ENCODE measurements at places on chromosomes 16 and 17. TPM values are rescaled to one million over a fixed set of nuclear protein-coding genes. Genes with fewer than 3 reads are reported as not detected.
A peak's percentile ranks its signal among the peaks of the same experiment; 100 is the strongest.

GRCh38 chr17:38428643-38429371 lies 543 bp downstream of the ARHGAP23 start:
- DNase-seq = no peak
- no peak overlapping the region for H3K27ac ChIP-seq
- peak overlapping the region; percentile 45 for H3K4me3 ChIP-seq

- H3K4me3 ChIP-seq = no peak overlapping the region
- DNase-seq = no peak
- no peak overlapping the region for H3K27ac ChIP-seq
- no peaks in the 10 kb centered on the region for H3K27me3 ChIP-seq
Measured at GRCh38 chr16:7653746-7654461, 321.3 kb downstream of the RBFOX1 start.

DNA sequence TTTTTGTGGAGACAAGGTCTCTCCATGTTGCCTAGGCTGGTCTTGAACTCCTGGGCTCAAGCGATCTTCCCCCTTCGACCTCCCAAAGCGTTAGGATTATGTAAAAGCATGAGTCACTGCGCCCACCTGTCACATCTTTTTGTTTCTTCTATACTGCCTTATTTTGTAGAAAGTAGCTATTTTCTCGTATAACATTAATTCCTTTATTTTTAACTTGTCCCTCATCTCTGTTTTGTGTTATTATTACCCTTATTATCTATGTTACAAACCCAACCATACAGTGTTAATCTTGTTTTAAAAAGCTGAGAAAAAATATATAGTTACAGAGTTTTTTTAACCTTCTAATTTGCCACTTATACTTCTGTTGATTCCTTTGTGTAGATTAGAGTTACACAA lies 1.4 kb upstream of the TXNDC11 start:
- H3K27me3 ChIP-seq = no peaks in the 10 kb centered on the region
- H3K36me3 ChIP-seq = no peaks in the 10 kb centered on the region
- no peak overlapping the region for H3K4me3 ChIP-seq
- H3K4me1 ChIP-seq = peaks cover 37% of the 10 kb centered on the region
- DNase-seq = no peak
- H3K27ac ChIP-seq = no peak overlapping the region

- no peaks in the 10 kb centered on the region for H3K36me3 ChIP-seq
- H3K27ac ChIP-seq = no peak overlapping the region
- no peaks in the 10 kb centered on the region for H3K4me1 ChIP-seq
- no peak for DNase-seq
- no peaks in the 10 kb centered on the region for H3K27me3 ChIP-seq
- H3K4me3 ChIP-seq = no peak overlapping the region
Measured at GRCh38 chr16:74788108-74788507, 13.5 kb upstream of the FA2H start.

DNA sequence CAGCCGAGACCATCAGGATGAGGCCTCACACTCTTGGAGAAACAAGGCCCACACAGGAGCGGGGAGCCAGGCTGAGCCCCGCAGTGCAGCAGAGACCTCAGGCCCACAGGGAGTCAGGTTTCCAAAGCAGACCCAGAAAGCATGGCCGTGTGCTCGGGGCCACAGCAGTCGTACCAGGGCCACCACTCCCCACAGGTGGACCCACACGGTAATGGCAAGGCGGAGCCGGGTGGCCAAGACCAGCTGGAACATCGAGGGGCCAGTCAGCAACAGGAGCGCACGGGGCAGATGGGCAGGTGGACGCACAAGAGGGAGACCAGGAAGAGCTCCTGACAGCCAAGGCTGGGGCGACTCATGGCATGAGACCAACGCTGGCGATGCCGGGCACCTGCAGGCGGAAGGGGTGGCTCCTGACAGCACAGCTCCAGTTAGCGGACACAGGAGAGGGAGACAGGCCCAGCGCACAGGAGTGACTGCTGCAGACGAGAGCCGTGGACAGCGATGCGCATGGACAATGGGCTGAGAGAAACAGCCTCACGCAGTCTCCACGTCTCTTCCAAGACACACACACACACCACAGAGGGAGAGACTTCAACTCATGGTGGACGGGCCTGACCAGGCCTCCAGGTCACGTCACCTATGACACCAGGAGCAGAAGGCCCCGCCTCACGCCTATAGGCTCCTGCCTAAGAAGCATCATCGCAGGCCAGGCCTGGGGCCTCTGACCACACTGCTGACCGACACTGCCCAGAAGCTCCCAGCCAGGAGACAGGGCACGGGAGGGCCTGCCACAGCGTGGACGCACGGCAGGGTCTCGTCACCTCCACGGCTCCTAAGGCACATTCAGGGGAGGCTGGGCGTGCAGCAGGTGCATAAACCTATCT lies 58.6 kb downstream of the ZNF778 start:
- no peak overlapping the region for H3K27ac ChIP-seq
- H3K27me3 ChIP-seq = no peaks in the 10 kb centered on the region
- no peaks in the 10 kb centered on the region for H3K4me1 ChIP-seq
- no peak for DNase-seq
- no peak overlapping the region for H3K4me3 ChIP-seq
- peaks cover 35% of the 10 kb centered on the region for H3K36me3 ChIP-seq

DNA sequence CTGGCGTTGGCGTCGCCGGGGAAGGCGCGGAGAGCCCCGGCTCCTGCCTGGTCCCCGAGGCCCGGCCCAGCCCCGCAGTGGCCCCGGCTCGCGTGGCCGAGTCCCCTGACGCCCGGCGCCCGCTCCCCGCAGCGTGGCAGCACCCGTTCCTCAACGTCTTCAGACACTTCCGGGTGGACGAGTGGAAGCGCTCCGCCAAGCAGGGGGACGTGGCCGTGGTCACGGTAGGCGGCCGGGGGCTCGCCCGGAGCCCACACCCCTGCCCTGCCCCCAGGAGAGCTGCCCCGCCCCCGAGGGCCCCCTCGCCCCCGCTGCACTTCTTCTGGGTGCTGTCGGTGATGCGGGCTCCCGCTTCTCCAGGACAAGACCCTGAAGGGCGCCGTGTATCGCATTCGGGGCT lies 466 bp downstream of the WDR90 start:
- H3K4me3 ChIP-seq = no peak overlapping the region
- H3K27ac ChIP-seq = no peak overlapping the region
- H3K4me1 ChIP-seq = peaks cover 27% of the 10 kb centered on the region
- H3K27me3 ChIP-seq = no peaks in the 10 kb centered on the region

DNA sequence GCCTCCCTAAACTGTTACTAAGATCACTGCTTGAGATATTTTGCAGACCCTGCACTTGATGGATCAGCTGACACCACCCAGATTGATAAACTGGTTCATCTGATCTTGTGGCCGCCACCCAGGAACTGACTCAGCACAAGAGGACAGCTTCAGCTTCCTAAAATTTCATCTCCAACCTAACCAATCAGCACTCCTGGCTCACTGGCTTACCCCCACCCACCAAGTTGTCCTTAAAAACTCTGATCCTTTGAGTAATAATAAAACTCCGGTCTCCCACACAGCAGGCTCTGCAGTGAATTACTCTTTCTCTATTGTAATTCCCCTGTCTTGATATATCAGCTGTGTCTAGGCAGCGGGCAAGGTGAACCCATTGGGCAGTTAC lies 174.8 kb downstream of the UTP18 start:
- H3K27me3 ChIP-seq = no peaks in the 10 kb centered on the region
- peak; percentile 14 for DNase-seq
- H3K27ac ChIP-seq = no peak overlapping the region
- H3K36me3 ChIP-seq = no peaks in the 10 kb centered on the region
- H3K4me3 ChIP-seq = no peak overlapping the region
- peaks cover 35% of the 10 kb centered on the region for H3K4me1 ChIP-seq

DNA sequence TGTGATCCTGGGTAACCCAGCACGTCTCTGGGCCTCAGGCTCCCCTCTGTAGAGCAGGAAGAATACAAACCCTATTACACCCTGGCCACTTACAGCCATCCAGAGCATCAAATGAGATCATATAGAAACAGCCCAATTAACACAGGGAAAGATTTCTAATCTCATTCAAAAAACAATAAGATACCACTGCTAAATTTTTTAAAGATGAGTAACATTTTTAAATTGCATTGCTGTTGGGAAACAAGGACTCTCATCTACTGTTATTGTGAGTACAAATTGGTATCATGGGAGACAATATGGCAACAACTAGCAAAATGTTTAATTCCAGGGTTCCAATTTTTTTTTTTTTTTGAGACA lies 41.1 kb downstream of the SRL start:
- DNase-seq = no peak
- no peak overlapping the region for H3K27ac ChIP-seq
- no peaks in the 10 kb centered on the region for H3K36me3 ChIP-seq
- no peaks in the 10 kb centered on the region for H3K4me1 ChIP-seq

DNA sequence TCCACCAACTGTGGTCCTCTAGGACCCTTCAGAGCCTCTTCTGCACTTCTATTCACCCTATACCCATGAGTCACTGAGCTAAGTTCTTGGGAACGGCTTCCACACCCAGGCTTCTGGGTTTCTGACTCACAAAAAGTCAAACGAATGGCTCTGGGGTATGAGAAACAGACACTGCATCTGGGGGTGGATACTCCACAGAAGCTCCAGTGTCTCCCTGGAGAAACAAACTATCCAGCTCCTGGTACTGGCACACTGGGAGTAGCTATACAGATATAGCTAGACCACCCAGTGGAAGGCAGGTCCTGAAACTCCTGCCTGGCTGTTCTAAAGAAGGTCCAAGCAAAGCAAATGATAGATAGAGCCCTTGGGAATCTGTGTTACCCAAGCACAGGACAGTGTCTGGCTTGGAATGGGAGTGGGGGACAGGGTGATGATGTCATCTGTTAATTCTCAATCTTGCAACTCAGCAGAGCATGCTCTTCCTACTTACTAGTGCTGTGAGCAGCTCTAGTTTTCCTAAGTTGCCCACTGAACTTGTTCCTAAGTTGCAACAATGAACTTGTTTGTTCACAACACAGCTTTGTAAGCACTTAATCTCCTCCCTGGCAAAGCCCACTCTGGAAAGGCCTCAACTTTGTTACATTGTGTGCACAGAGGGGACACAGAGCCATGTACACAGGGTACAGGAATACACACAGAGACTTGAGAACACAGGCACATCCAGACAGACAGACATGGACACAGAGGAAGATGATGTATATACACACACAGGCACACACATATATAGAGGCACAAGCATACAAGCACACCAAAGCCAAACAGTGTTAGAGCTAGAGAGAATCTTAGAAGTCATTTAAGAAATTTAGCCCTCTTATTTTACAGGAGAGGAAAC lies 6.7 kb downstream of the MMP28 start:
- H3K4me1 ChIP-seq = peaks cover 5% of the 10 kb centered on the region
- no peak overlapping the region for H3K4me3 ChIP-seq
- no peaks in the 10 kb centered on the region for H3K36me3 ChIP-seq
- H3K27ac ChIP-seq = no peak overlapping the region

GRCh38 chr17:32120141-32120540 lies 22.2 kb upstream of the RHOT1 start:
- H3K27ac ChIP-seq = no peak overlapping the region
- H3K27me3 ChIP-seq = no peaks in the 10 kb centered on the region
- no peaks in the 10 kb centered on the region for H3K36me3 ChIP-seq
- H3K4me3 ChIP-seq = no peak overlapping the region
- H3K4me1 ChIP-seq = no peaks in the 10 kb centered on the region

DNA sequence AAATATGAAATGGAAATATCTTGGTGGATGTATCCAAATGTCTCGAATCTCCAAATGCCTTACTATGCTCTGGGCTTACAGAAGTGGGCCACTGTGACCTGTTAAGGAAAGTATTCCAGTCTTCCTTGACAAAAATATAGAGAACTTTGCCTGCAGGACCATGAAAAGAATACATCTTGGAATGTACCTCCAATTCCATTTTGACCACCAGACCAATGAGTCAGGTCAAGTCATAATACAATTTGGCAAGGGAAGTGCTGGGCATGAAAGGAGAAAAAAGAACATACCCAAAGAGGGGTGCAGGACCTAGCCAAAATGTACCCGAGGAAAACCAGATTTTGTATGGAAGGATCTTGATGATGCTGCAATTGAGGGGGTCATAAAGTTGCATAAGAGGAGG lies 1153.7 kb upstream of the GOT2 start:
- H3K27me3 ChIP-seq = no peaks in the 10 kb centered on the region
- H3K36me3 ChIP-seq = no peaks in the 10 kb centered on the region
- H3K4me3 ChIP-seq = no peak overlapping the region

DNA sequence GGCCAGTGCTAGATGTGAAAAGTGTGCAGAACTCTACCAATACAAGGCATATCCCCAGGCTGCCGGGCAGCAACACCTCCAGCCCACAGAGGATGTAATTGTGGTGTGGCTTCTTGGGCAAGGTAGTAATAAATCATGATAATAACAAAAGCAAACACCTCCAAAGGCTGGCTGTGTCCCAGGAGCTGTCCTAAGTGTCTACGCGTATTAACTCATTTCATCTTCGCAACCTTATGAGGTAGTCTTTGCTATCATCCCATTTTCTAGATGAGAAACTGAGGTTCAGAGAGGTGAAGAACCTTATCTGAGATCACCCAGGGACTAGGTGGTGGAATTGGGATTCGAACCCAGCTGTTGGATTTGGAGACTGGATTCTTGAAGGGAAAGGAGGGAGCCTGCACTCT lies 5.3 kb downstream of the PDK2 start:
- H3K4me3 ChIP-seq = no peak overlapping the region
- no peaks in the 10 kb centered on the region for H3K27me3 ChIP-seq
- no peak overlapping the region for H3K27ac ChIP-seq
- peaks cover 43% of the 10 kb centered on the region for H3K36me3 ChIP-seq
- DNase-seq = no peak
- peaks cover 29% of the 10 kb centered on the region for H3K4me1 ChIP-seq

- H3K4me3 ChIP-seq = no peak overlapping the region
- no peak for DNase-seq
- H3K27me3 ChIP-seq = no peaks in the 10 kb centered on the region
Measured at GRCh38 chr17:13869331-13869940, 199.9 kb upstream of the COX10 start.

- H3K27ac ChIP-seq = no peak overlapping the region
- H3K4me3 ChIP-seq = no peak overlapping the region
- no peaks in the 10 kb centered on the region for H3K36me3 ChIP-seq
Measured at GRCh38 chr16:79677799-79678530, 77.4 kb upstream of the MAF start.

DNA sequence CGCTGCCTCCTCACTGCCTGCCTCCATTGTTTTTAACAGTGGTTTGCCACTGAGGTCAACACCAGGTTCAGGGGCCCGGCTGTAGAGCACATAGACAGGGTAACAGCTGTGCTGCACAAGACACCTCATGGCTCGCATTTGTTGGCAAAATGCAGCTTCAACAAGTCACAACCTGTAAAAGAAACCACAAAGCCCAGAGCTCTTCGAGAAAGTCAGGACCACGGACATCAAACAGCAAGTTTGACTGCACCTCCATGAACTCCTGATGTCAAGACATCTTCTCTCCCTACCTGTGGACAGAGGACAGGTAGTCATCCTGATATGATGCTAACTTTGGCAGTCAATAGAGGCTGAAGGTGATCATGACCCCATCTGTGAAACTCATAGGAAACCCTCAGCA lies 142.4 kb upstream of the SOX9 start:
- H3K36me3 ChIP-seq = no peaks in the 10 kb centered on the region
- no peak overlapping the region for H3K4me3 ChIP-seq
- DNase-seq = no peak
- H3K27me3 ChIP-seq = no peaks in the 10 kb centered on the region
- H3K27ac ChIP-seq = no peak overlapping the region
- H3K4me1 ChIP-seq = no peaks in the 10 kb centered on the region

The PPY gene
- total RNA-seq = not detected

The PRRT2 gene
- 4.7 TPM for total RNA-seq

The FOXC2 gene
- total RNA-seq = not detected

The CTRL gene
- total RNA-seq = 11.6 TPM

The LMF1 gene
- 48.9 TPM for total RNA-seq

The ZSCAN10 gene
- total RNA-seq = not detected

The ZP2 gene
- total RNA-seq = not detected

The PLLP gene
- 3.6 TPM for total RNA-seq
